ENCODE measurements at places on chromosomes 3 and 15.

DNA sequence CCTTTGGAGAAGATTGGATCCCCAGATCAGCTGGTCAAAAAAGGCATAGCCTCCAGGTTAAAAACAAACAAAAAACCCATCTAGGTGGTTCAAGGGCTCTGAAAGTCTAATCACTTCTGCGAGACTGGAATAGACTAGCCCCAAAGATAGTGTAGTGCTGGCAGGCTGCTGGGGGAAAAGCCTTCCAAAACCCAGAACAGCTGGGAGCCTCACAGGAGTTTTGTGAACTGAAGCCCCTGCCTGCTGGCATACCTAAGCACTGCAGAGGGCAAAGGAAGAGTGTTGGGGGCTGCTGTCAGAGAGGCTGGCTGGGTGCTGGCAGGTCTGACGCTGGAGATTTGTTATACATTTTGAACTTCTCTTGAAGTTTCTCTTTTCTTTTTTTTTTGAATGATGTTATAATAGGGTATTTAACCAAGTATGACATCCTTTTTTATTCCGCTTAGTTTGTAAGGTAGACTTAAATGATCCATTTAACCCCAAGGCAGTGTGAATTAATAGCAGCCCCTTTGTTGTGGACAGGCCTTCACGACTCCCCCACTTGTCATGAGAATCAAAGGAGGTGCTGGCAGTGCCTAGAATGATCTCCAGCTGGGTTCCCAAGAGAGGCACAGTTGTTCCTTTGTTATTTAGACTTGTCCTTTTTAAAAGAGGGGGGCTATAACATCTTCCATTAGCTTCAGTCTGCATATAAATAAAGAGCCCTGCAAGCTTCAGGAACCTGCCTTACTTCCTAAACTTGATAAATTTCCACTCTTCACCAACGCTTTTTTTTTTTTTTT is 53.9 kb downstream of the CRTC3 start:
- no peak for DNase-seq

DNA sequence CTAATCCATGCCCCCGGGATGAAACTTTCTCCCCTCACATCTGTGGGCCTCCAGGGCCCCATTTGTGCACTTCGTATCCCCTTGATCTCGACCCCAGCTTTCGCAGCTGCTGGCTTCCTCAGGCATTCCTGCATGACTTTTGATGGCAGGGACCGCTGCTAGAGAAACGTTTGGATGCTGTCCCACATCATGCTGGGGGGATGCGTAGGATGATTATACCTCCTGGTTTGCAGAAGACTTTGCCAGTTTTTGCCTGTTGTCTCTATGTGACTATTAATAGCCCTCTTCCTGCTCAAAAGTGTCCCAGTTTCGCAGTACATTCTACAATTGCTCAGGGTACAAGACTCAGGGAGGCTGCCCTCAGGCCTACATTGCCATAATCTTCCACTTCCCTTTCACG is 10.4 kb upstream of the KCNAB1 start:
- no peak for DNase-seq

DNA sequence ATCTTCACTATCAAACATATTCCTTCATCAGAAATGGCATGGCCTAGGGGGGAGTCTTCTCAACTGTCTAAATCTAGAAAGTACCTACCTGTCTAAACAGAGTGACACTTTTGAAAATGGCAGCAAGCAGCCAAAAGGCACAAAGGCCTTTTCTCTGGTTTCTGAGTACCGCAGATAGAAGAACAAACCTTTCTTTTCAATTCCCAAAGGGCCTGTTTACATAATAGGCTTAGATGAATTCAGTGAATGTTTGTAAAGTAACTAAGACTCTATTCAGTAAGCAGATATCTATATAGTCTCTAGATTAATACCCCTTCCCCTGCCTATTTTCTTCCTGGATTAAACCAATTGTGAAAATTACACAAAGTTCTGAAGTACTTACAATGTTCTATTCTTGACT is 7.1 kb downstream of the MYEF2 start:
- no peak for DNase-seq

DNA sequence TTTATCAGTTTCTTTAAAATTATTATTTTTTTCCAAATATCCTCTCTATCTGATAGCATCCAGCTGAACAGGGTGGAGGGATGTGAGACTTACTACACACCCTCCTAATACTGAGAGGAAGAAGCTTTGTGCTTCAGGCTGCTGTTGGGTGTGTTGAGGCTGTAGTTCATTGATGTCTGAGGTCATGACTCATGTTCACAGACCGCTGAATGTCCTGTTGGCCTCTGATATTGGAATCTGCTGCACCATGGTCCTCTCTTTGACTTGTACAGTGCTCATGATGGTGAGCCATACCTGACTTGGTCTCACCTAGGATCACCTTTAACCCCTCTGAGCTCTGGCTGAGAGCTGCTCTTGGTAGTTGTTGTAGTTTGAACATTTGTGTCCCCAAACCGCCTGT is 302.9 kb downstream of the SATB1 start:
- no peak for DNase-seq

DNA sequence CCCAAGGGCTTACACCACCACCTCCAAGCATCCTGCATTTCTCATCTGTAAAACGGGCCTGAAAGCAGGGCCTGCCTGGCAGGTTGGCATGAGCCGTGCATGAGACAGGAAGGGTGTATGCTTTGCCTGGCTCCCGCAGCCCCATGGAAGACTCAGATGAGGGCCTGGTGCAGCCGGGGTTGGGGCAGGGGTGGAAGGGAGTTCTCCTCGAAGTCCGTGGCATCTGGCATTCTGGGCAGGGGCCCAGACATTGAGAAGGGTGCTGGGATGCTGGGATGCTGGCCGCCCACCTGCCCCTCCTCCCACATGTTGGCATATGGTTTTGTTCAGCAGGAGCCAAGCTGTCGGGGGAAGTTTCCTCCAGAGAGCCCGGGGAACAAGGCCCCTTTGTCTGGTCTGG is 13.0 kb upstream of the FBLN2 start:
- DNase-seq: no peak

All from stimulated activated CD4-positive, alpha-beta T cell treated with anti-CD3 and anti-CD28 coated beads, Interleukin-12 subunit alpha, Interleukin-12 subunit beta, amount 100 ng/mL, for 24 hours (primary cell).